ENCODE measurements at places on chromosomes 5 and 9. TPM values are rescaled to one million over a fixed set of nuclear protein-coding genes. Genes with fewer than 3 reads are reported as not detected.

Gene GRXCR2
- total RNA-seq: not detected

Gene AFAP1L1
- total RNA-seq: 8.4 TPM

Gene TAF11L10
- total RNA-seq: not detected

Gene GARNL3
- total RNA-seq: 59.0 TPM

Gene SLC36A3
- not detected for total RNA-seq

Gene DIRAS2
- 3.9 TPM for total RNA-seq

Gene SLC36A2
- not detected for total RNA-seq

Gene ANKRD31
- total RNA-seq: 1.0 TPM

Gene ANKRD34B
- total RNA-seq: not detected

Gene MLANA
- total RNA-seq: not detected

Gene IL9
- not detected for total RNA-seq

Gene LHX6
- 5.7 TPM for total RNA-seq

Gene SPEF2
- 12.9 TPM for total RNA-seq

Gene SH3TC2
- 70.0 TPM for total RNA-seq

Gene FAM78A
- total RNA-seq: 3.3 TPM

Gene PTTG1
- 2.6 TPM for total RNA-seq

Gene FBP2
- total RNA-seq: 0.29 TPM

Gene ZNG1E
- total RNA-seq: 96.3 TPM

Gene GFI1B
- not detected for total RNA-seq

Gene NTNG2
- 2.2 TPM for total RNA-seq

Gene INIP
- total RNA-seq: 29.1 TPM

Gene CNTLN
- total RNA-seq: 10.6 TPM

Gene GIN1
- total RNA-seq: 11.9 TPM

Gene ANKRD18B
- total RNA-seq: 12.3 TPM

Gene ARHGEF39
- total RNA-seq: 1.0 TPM

Gene CLIC3
- 3.6 TPM for total RNA-seq
